ENCODE measurements at places on chromosomes 16 and 17. TPM values are rescaled to one million over a fixed set of nuclear protein-coding genes. Genes with fewer than 3 reads are reported as not detected.
A peak's percentile ranks its signal among the peaks of the same experiment; 100 is the strongest.

DNA sequence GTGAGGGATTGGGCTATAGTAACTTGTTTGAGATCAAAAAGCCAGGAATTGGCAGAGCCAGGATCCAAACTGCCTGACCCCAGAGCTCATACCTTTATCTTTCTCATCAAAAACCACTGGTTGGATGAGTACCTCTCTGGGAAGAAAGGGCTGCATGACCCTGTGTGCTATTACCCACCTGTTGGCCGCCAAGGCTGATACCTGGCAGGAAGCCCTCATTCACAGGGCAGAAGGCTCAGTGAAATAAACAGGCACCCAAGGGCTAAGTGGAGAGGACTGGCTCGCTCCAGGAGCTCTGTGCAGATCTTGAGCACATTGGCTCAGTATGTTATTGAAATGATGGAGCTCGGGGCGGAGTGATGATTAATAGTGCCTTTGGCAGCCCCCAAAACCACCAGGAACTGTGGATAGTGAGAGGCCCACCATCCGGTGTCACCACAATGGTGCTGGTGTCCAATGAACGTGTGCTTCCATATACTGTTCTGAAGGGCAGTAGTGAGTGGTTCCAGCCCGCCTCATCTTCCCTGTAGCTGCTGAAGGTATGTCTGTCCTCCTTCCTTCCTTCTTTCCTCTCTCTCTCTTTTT is 197.6 kb downstream of the MSI2 start:
- DNase-seq, result no peak

DNA sequence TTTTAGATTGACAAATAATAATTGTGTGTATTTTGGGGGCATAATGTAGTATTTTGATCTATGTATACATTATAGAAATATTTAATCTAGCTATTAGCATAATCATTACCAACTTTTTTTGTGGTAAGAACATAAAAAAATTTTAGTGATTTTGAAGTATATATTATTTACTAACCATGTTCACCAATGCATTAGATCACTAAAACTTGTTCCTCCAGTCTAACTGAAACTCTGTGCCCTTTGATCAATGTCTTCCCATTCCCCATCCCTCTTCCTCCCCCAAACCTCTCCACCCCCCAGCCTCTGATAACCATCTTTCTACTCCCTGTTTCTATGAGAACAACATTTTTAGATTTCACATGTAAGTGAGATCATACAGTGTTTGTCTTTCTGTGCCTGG is 8.5 kb downstream of the EFCAB13 start:
- DNase-seq, result no peak

GRCh38 chr16:2178321-2179106 is 17.9 kb downstream of the CASKIN1 start:
- DNase-seq, result peak; percentile 73

- no peak for DNase-seq
Observed at GRCh38 chr17:48542698-48543106, 2.2 kb downstream of the HOXB2 start.

DNA sequence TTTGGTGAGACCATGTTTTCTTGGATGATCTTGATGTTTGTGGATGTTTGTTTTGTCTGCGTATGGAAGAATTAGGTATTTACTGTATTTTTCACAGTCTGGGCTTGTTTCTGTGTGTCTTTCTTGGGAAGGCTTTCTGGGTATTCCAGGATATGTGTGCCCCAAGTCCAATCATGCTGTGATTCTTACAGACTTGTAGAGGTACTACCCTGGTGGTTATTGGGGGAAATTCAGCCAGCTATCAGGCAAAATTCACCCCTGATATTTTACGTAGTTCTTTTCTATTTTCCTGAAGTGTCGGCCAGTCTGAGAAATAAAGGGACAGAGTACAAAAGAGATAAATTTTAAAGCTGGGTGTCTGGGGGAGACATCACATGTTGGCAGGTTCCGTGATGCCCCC is 33.4 kb upstream of the ARL4D start:
- no peak for DNase-seq

- DNase-seq, result no peak
Observed at GRCh38 chr16:84567286-84567962, 50.5 kb downstream of the COTL1 start.

- DNase-seq, result peak; percentile 89
Observed at GRCh38 chr16:67653128-67653788, 6.8 kb downstream of the ACD start.

DNA sequence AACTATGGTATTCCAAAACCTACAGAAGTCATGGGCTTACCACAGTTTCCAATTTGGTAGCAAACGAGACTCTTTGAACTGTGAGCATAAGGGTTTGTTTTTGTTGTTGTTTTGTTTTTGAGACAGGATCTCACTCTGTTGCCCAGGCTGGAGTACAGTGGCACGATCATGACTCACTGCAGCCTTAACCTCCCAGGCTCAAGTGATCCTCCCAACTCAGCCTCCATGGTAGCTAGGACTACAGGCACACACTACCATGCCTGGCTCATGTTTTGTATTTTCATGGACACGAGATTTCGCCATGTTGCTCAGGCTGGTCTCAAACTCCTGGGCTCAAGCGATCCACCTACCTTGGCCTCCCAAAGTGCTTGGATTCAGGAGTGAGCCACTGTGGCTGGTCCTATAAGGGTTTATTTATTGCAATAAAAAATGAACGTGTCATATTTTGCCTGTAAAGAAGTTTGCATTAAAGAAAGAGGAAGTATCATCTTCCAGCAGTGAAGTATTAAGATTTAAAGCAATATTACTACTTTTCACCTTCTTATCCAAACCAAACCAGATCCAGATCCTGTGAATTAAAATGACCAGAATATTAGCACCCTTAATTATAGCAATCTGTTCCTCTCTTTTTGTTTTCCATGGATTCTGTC is 37.2 kb downstream of the KCNJ2 start:
- DNase-seq, result no peak

DNA sequence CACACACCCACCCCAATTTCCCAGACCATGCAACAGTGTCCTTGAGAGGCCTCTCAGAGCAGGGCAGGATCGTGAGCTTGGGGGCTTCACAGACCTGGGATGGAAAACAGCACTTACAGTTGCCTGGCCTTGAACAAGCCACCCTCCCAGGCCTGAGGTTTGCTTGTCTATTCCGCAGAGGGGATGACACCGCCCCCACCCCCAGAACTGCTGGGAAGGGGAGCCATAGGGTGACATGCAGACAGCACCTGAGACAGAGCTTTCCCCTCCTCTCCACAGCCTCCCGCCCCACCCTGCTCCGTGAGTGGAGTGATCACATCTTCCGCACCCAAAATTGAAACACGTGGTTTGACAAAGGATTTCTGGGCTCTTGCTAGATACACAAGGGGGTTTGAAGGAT is 131.5 kb upstream of the TNRC6C start:
- DNase-seq, result no peak

DNA sequence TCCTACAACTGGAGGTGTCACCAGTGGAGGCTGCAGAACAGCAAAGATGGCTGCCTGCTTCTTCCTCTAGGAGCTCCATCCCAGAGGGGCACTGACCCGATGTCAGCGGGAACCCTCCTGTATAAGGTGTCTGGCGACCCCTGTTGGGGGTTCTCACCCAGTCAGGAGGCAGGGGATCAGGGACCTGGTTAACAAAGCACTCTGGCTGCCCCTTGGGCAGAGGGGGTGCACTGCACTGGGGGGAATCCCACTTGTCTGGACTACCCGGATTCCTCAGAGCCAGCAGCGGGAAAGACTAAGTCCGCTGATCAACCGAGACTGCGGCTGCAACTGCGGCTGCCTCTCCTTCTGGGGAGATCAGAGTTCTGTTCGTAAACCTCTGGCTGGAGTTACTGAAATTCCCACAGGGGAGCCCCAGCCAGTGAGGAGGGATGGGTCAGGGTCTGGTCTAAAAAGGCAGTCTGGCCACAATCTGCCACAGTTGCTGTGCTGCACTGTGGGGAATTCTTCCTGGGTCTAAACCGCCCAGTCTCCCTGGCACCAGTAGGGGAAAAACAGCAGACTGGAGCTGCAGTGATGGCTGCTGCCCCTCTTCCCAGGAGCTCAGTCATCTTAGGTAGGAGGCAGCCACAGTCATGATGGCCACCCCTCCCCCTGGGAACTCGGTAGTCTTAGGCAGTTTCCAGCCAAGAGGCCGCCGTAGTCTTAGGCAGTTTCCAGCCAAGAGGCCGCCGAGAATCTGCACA is 213.4 kb downstream of the CYB561 start:
- DNase-seq, result no peak

GRCh38 chr17:4492721-4493561 is 5.7 kb upstream of the SPNS2 start:
- no peak for DNase-seq

DNA sequence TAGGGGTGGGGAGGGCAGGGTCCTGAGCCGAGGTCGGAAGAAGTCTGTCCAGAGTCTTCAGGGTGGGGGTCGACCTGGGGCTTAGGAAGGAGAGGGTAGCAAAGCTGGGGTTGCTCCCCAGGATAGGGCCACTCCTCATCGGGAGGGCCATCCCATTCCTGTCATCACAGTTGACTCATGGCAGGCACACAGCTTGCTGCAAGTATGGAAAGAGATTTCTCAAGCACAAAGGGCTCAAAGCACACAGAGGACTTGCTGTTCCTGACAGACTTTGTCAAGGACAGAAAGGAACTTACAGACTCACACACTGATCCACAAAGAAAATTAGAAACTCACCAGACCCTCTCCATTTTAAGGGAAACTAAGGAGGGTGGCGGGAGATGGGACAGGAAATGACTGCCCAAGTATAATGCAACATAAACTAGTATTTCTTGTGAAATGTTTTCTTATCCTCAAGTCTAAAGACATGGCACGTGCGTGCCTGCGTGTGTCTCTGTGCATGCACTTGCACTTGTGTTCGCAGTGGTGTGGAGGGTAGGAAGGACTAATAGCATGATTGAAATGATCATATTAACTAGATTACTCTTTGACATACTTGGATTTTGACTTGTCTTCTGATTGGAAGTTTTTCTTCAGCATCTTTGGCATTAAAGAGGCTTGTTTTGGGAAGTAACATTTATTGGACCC is 2.4 kb downstream of the AOC2 start:
- DNase-seq, result no peak

Gene SKAP1
- not detected for polyA plus RNA-seq

Gene GINS2
- polyA plus RNA-seq, result 9.0 TPM

Gene MYH3
- 2.7 TPM for polyA plus RNA-seq

Gene OR2C1
- not detected for polyA plus RNA-seq

Gene VTN
- 1.6 TPM for polyA plus RNA-seq
